ENCODE measurements at places on chromosomes 6 and 20.
A peak's percentile ranks its signal among the peaks of the same experiment; 100 is the strongest.

DNA sequence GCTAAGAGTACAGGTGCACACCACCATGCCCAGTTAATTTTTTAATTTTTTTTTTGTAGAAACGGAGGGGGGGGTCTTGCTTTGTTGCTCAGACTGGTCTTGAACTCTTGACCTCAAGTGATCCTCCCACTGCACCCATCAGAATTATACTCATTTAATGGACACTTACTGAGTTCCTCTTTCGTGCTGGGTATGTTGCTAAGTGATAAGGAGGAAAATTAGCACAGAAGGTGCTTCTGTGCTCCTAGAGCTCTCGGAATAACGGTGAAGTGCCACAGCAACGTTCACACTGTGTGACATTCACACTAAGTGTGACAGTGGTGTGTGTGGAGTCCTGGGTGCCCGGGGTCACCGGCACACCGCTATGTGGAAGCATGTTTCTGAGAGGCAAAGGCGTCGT, 32.1 kb upstream of the BMP6 start:
- no peak for DNase-seq

GRCh38 chr20:47220161-47220582, 136.3 kb downstream of the ZMYND8 start:
- peak; percentile 60 for DNase-seq

DNA sequence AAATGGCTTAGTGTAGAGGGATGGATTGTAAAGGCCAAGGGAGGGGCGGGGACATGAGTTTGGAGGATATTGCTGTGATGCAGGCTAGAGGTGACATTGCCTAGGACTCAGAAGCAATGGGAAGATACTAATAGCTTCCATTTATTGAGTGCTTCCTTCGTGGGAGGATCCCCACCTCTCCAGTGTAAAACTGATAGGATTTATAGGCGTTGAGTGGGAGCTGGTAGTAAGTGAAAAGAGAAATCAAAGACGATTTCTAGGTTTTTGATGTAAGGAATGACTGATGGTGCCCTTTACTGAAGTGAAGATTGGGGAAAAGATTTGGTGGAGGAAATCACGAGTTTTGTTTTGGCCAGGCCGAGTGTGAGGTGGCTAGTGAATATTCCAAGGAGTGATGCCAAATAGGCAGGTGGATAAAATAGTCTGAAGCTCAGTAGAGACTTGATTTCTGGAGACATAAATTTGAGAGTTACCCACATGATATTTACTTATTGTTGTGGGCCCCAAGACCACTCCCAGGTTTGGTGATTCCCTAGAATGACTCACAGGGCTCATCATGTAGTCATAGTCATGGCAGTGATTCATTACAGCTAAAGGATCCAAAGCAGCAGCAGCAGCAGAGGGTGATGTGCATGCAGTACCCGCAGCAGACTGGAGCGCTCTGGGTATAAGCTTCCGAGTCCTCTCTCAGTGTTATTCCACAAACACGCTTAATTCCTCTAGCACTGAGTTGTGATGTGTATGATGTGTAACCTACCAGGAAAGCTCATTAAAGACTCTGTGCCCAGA, 10.2 kb downstream of the RPRD1B start:
- DNase-seq = no peak

- no peak for DNase-seq
Observed at GRCh38 chr20:61230166-61230565, 21.9 kb upstream of the CDH4 start.

- no peak for DNase-seq
Observed at GRCh38 chr6:40320441-40320840, 266.7 kb downstream of the LRFN2 start.
